ENCODE measurements at places on chromosomes 6 and 20.

DNA sequence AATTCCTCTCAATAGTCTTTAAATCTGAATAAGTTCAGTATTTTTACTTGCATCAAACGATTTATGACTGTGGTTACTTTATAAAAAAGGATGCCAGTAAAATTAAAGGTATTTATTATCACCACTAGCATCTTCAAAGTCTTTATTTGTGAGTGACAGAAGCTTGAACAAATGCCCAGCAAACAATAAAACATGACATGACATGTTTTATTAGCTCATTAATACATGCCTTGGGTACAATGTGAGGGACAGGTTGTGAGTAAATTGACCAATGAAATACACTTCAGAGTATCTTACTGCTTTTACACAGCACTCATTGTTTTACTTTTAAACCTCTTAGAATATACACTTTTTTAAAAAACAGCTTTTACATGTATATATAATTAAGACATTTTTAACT is 113.4 kb upstream of the BEND3 start:
- DNase-seq: no peak

DNA sequence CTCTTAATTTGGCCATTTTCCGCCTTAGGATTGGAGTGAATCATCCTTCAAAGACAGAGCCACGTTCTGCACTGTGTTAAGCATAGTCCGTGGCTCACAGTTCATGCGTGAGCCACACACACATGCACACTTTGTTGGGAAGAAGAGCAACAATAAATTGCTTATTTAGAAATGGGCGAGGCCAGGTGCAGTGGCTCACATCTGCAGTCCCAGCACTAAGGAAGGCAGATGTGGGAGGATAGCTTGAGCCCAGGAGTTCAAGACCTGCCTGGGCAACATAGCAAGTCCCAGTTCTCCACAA is 131.3 kb downstream of the ZDHHC14 start:
- DNase-seq: no peak

DNA sequence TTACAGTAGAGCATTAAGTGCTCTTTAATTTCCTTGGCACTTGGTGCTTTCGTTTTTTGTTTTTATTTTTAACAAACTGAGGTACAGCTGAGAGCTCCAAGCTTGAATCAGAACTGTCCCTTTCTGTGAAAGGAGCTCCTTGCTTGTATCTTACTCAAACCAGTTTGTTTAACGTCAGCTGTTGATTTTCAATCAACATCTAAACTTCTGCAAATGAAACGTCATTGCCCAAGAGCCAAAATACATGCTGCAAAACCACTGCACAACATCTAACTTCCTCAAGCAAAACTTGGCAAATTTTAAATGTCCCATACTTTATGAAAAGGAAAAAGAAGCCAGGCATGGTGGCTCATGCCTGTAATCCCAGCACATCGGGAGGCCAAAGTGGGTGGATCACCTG is 15.2 kb downstream of the VNN2 start:
- no peak for DNase-seq

GRCh38 chr20:23628402-23629016 is 9.2 kb downstream of the CST3 start:
- DNase-seq: no peak

- no peak for DNase-seq
These were observed 10.6 kb downstream of the POLR3F start for GRCh38 chr20:18477821-18478220.

- no peak for DNase-seq
These were observed 4.5 kb upstream of the ZNF831 start for GRCh38 chr20:59159091-59159490.

DNA sequence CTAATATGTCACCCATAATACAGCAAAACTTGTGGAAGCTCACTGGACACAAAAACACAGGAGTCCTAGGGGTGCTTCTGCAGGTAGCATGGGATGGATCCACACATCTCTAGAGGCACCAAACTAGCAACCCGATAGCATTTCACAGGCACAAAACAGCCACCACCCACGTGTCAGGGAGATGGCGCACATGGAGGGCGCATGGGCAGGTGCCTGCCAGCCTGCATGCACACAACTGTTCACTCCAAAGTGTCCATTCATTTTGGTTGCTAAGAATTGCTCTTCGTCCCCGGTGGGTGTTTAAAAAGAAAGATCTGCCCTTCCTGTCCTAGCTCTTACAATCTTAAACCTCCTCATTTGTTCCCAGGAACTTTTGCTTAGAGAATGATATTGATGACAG is 171.3 kb downstream of the SYNDIG1 start:
- DNase-seq: no peak

- DNase-seq: no peak
These were observed 38.8 kb upstream of the PKHD1 start for GRCh38 chr6:52126231-52126630.

DNA sequence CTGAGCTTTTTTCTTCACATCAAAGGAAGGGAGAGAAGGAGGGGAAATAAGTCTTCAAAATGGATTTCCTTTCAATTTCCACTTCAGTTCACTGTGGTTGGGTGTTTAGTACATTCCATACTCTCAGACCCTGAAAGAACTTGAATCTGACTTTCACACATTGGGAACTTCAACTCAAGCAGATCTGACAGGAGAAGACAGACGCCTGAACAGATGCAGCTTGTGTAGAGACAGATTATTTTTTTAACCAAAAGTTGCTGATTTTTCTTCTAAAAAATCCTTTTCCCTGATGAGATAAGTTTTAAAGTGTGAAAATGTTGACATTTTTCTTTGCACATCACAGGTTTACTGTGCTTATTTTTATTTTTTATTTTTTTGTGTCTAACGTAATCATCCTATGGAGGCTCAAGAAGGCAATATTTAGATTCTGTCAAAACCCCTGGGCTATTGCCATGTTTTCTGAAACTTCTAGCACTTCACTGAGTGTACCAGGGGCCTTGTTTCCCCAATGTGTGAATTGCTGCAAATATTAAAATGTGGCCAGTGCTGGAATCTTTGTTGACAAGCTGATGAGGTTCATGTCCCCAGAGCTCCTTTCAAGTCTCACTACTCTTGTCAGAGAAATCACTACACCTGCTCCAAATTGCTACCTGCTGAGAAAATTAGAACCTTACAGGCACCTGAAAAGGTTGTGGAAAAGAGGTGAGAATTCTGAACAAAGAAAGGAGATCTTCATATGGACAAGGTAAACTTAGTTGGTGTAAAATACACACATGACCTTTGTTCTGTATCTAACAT is 214.8 kb upstream of the BTBD3 start:
- no peak for DNase-seq

GRCh38 chr6:139406577-139407343 is 32.3 kb upstream of the CITED2 start:
- no peak for DNase-seq

- no peak for DNase-seq
These were observed 93.7 kb upstream of the C6orf118 start for GRCh38 chr6:165403006-165403595.

- no peak for DNase-seq
These were observed 101.5 kb downstream of the TMEM242 start for GRCh38 chr6:157221817-157222175.

GRCh38 chr6:31042806-31043205 is 32.5 kb downstream of the MUC22 start:
- DNase-seq: peak; percentile 9
